ENCODE measurements at places on chromosomes 2 and 18. TPM values are rescaled to one million over a fixed set of nuclear protein-coding genes. Genes with fewer than 3 reads are reported as not detected.

DNA sequence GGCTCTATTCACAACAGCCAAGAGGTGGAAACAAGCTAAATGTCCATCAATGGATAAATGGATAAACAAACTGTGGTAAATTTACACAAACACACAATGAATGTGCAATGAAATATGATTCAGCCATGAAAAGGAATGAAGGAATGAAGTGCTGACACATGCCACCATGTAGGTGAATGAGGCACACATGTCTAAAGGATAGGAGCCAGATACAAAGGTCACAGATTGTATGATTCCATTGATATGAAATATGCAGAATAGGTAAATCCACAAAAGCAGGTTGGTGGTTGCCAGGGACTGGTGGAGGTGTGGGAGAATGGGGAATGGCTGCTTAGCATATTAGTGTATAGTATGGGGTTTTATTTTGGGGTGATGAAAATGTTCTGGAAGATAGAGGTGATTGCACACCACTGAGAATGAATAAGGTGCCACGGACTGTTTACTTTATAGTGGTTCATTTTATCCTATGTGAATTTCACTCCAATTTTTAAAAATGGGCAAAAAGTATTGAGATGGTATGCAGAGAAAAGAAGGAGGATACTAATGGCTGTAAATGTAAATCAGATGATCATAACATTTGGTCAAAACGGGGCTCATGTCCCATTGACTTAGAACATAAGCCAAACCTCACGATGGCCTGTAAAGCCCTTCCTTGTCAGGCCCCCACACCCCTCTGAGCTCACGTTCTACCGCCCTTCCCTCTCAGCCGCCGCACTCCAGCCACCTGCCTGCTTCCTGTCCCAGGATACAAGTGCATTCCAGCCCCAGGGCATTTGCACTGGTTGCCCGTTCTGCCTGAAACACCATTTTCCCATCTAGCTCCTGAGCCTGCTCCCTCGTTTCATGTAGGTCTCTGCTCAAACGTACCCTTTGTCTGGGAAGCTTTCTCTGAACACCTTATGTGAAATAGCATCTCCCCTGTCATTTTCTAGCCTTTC is 165.5 kb downstream of the DDX1 start:
- no peaks in the 10 kb centered on the region for H3K27me3 ChIP-seq
- no peak overlapping the region for H3K27ac ChIP-seq
- no peaks in the 10 kb centered on the region for H3K4me1 ChIP-seq

DNA sequence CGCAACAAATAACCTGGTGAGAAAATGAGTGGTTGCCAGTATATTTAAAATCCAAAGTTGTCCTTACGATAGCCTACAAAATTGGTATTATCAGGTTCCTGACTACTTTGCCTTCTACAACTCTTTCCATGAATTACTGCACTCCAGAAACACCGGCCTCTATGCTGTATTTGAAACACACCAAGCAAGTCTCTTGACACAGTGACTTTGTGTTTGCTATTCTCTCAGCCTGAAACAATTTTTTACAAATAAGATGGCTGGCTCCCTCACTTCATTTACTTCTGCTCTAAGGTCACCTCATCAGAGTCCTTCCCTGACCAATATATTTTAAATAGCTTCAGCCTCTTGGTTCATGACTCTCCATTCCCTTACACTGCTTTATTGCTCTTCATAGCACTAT is 12.2 kb downstream of the KANSL1L start:
- H3K27me3 ChIP-seq: no peaks in the 10 kb centered on the region
- no peak overlapping the region for H3K27ac ChIP-seq
- H3K4me1 ChIP-seq: peaks cover 4% of the 10 kb centered on the region
- H3K36me3 ChIP-seq: no peaks in the 10 kb centered on the region
- H3K4me3 ChIP-seq: no peak overlapping the region
- no peak for DNase-seq

- H3K27me3 ChIP-seq: no peaks in the 10 kb centered on the region
- H3K4me3 ChIP-seq: peak overlapping the region; percentile 14
- H3K27ac ChIP-seq: no peak overlapping the region
- peaks cover 8% of the 10 kb centered on the region for H3K4me1 ChIP-seq
- H3K36me3 ChIP-seq: no peaks in the 10 kb centered on the region
- no peak for DNase-seq
These were observed 530.0 kb downstream of the BCL11A start for GRCh38 chr2:60023256-60023985.

GRCh38 chr2:149068996-149069888 is 30.7 kb downstream of the LYPD6B start:
- no peak overlapping the region for H3K27ac ChIP-seq
- H3K36me3 ChIP-seq: no peaks in the 10 kb centered on the region
- H3K4me3 ChIP-seq: no peak overlapping the region
- H3K27me3 ChIP-seq: peaks cover 6% of the 10 kb centered on the region
- H3K4me1 ChIP-seq: no peaks in the 10 kb centered on the region

- no peaks in the 10 kb centered on the region for H3K4me1 ChIP-seq
- no peak for DNase-seq
- H3K27ac ChIP-seq: no peak overlapping the region
- H3K27me3 ChIP-seq: peaks cover 5% of the 10 kb centered on the region
These were observed 872.6 kb downstream of the BCL11A start for GRCh38 chr2:59680863-59681262.

- no peak overlapping the region for H3K27ac ChIP-seq
- DNase-seq: no peak
- H3K36me3 ChIP-seq: no peaks in the 10 kb centered on the region
- no peak overlapping the region for H3K4me3 ChIP-seq
These were observed 249.5 kb upstream of the TANK start for GRCh38 chr2:160910681-160911080.

DNA sequence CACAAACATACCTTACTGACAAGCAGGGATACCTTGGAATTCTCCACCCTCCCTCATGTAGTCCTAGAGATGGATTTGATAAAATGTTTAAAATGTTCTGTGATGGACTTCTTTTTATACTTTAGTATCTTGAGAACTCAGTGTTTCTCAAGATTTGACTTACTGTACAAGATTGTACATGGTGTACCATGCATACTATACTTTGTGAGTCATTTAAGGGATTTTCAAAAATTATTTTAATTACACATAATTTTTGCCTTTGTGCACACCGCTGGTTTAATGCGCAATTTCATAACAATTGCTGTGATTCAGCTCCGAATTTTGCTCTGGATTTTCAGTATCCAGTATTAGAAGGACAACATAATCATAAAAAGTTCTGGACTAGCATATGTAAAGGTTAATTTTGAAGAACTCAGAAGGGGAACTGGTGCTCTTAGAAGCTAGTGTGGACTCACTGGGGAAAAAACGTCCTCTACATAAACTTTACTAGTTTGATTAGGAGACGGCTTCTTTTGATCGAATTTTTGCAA is 78.6 kb upstream of the ACSL3 start:
- no peaks in the 10 kb centered on the region for H3K27me3 ChIP-seq
- DNase-seq: no peak
- H3K27ac ChIP-seq: no peak overlapping the region
- no peak overlapping the region for H3K4me3 ChIP-seq
- H3K36me3 ChIP-seq: no peaks in the 10 kb centered on the region
- H3K4me1 ChIP-seq: no peaks in the 10 kb centered on the region

DNA sequence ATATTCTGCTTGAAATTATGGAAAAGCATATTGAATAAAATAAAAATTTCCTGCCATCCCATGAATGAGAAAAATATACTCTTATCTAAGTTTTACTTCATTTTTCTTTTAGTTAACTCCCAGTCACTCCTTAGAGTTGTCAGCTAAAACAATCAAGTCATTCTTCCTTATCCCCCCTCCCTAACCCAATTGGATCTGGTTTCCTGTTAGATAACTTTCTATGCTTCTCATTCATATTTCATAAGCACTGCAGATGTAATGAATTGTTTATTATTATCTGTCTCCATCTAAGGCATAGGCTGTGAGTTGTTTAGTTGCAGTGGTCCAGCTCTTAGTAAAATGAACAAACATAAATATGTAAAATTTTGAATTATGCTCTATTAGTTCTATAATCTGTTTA is 244.0 kb upstream of the GCFC2 start:
- H3K27ac ChIP-seq: no peak overlapping the region
- no peak overlapping the region for H3K4me3 ChIP-seq
- no peaks in the 10 kb centered on the region for H3K27me3 ChIP-seq

Gene VAMP8
- 73.1 TPM for total RNA-seq

Gene HOXD4
- total RNA-seq: not detected

Gene DOK6
- total RNA-seq: not detected

Gene LIPT1
- total RNA-seq: 24.3 TPM

Gene SULT6B1
- not detected for total RNA-seq
